ENCODE measurements at places on chromosomes 3 and 15.

DNA sequence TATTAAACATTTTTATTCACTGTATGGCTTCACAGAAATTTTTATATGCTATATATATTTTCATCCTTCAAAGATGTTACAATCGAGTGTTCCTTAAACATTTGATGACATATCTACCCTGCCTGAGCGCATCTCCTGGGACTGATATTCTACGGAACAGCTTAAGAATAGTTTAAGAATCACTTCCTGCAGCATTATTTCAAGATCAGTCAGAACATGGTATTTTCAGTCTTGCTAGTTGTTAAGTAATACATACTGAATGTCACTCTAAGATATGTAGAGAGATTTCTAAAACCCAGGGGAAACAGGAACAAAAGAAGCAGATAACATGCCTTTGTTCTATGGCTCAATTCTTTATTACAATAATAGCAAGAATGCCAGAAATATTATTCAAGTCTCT is 8.7 kb downstream of the COL8A1 start:
- DNase-seq = no peak

DNA sequence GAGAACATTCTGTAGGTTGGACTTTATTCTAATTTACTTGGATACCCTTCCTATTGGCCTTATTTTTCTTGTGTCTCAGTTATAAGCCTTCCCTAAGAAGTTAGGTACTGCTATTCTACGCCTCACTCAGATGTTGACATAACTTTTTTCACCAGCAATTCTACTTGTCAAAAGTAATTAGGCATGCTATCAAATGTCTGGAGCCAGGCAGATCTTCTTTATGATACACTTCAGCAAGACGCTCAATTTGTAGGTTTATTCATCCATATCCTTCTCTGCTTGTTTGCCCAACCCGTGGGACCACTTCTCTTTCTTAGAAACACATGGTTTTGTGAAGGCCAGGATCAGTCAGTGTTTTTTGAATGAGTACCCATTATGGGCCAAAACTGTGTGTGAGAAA is 36.2 kb upstream of the COL8A1 start:
- no peak for DNase-seq

GRCh38 chr3:17420668-17421067 is 321.8 kb downstream of the TBC1D5 start:
- no peak for DNase-seq

GRCh38 chr3:164459521-164460151 is 618.7 kb downstream of the SI start:
- no peak for DNase-seq

DNA sequence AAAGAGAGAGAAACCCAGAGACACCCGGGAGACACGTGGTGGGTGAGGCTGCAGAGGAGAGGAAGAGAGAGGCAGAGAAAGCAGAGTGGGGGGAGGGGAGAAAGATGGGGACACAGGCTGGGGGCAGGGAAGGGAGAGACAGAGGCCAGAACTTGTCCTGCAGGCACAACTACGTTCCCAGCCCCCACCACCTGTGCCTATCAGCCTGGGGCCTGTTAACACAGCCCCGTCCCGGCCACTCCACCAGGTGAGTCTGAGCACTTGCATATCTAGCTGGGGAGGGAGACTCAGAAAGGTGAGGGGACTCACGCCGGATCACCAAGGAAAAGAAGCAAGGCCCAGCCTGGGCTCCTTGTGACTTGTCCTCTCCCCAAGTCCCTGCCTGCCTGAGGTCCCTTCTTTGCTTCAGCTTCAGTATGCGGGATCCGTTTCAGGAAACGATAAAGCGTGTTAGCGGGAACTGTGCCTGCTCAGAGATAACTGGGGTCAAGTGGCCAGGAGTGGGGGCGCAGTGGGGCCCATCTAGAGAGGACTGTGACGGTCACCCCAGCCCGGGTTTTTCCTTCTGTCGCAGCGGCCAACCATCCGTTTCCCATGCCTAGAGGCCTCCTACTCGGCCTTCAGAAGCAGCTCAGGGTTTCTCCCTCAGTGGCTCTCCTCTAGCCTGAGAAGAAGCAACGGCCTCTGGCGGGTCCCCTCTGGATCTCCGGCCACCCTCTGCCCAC is 10.3 kb downstream of the LINGO1 start:
- DNase-seq = no peak

DNA sequence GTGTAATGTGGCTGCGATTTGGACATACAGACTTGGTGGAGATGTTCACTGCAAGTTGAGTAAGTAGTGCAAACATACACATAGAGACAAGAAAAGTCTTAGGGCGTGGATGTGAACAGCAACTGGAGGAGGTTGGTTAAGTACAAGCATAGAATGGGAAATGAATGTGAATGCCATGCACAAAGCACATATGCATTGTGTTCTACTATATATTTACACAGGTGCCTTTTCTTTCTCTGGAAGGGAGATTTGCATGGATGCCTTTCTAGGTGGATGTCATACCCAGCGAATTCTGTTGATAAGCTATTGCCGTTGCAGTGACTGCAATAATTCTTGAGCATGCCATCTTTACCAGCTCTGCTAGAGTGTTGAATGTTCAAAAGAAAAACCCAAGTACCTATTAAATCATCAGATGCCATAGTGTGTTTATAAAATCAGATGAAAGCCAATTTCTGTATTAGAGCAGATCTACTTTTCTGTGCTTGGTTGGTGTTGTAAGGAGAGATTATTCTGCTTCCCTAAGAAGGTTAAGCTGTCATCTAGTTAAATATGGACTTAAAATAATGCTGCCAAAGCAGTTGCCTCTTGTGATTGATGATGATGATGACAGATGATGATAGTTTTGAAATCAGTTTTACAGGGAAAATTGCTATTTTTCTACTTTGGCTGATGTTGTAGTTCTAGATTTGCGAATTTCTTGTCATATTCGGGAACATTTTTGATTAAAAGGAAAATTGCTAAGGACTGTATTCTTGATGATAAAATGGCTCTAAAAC is 148.4 kb downstream of the CNTN4 start:
- no peak for DNase-seq

DNA sequence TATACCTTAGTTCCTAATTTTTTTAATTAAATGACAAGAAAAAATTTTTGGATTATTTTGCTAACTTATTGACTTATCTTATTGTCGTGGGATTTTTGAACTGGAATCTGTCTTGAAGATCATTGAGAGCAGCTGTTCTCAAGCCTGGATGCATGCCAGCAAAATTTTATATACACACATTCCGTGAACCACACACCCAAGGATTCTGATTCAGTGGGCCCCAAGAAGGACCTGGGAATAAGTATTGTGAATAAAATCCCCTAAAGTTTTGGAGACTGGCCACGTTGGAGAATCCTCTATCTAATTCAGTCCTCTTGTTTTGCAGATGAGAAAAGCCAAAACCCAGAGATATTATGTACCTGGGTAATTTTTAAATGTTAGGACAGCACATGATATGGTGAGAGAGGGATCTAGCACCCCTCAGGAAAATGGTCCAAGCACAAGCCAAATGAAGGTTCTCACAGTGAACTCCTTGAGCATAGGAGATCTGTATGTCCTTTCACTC is 55.2 kb downstream of the UNC13C start:
- DNase-seq = no peak

- no peak for DNase-seq
Measured at GRCh38 chr15:42608110-42608531, 32.7 kb downstream of the STARD9 start.
